Memory B cell (primary cell): ENCODE measurements at places on chromosomes 4 and X.

DNA sequence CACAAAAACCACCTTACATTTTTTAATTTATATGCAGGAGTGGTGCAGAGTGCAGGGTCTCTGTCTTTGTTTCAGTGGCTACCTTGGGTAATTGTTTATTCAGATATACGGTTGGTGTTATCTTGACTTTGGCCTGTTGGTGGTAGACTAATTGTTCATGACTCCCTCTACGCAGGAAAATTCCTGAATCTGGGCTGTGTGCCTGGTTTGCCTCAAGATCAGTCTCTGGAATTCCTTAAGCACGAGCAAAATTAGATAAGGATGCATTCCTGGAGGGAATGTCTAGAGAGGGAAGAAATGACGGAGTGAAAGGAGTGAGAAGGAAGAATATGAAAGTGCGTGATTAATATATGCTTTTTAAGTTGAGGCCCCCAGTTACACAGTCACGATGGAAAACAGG, 576.9 kb upstream of the PCDH10 start:
- no peak for DNase-seq

DNA sequence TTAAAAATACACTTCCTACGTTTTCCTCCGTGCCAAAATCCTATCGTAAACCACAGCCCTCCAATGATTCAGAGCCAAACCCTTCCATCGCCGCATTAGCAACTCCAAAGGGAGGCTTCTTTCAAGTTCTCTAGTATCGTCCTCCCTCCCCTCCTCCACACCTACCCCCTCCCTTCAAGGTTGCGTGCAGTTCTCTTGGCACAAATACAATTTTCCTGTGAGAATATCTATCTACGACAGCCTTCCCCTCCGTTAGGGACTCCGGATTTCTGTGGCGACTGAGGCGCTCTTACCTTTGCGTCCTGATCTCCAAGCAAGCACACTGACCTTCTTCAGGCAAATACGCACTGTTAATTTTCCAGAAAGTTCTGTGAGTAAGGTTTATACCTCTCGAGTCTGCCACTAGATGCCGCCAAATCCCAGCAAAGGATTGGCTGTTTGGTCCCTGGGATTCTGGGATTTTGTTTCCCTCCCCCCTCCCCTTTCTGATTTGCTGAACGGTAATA, 1.2 kb upstream of the MORF4L2 start:
- peak; percentile 17 for DNase-seq

- no peak for DNase-seq
Measured at GRCh38 chr4:174037049-174037448, 246.4 kb downstream of the FBXO8 start.

GRCh38 chr4:54737421-54737820, 79.7 kb downstream of the KIT start:
- DNase-seq = no peak

DNA sequence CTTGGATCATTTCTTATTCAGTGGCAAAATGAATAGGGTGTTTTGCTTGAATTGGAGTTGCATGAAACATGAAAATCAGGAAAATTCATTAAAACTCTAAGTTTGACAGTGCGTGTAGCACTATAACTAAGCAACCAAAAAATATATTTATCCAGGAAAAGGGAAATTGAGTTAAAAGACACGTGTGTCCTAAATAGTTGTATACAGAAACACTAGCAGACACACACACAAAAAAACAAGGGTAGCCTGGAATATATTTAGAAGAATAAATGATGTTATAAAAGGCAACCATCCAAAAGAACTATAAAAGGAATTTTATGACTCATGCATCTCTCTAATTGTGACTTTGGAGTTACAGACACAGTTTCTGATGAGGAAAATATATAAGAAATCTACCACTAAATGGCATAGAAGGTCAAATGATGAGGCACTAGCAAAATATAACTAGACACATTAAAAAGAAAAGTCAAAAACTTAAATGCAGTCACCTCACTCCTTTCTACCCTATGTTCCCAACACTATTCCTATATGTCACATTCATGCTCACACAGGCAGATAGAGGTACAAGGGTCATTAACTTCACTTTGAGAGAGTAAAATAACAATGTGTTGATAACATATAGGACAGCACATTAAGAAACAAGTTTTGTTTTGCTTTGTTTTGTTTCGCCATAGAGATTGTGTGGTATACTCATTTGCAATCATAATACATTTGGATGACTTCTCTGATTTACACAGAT, 793.6 kb upstream of the INTU start:
- DNase-seq = no peak

DNA sequence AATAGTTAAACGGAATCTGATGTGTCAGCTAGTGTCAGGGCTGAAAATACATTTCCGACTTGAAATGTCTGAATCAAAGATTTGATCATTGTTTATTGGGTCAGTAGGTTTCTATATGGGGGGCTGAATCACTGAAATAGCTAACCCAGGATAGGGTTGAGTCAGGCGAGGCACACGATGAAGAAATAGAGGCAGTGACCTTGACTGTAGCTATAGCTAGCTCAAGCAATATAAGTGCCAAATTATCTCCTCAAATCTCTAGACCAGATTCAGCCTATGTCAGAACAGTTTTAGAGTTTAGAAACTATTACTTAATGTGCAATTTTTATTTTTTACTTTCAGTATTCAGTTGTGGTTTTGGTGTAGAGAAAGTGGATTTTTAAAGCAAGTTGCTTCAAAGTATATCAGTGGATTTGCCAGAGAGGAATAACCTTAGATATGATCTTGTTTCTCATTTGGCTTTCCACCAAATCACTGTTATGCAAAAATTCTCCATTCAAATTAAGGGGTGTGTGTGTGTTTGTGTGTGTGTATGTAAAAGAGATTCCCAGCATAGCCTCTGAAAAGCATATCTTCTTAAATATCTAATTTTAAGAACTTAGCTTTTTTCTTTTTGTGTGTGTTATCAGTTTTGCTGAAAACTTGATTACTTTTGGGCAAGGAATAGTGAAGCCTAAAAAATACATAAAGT, 100.3 kb upstream of the RPL34 start:
- DNase-seq = no peak

DNA sequence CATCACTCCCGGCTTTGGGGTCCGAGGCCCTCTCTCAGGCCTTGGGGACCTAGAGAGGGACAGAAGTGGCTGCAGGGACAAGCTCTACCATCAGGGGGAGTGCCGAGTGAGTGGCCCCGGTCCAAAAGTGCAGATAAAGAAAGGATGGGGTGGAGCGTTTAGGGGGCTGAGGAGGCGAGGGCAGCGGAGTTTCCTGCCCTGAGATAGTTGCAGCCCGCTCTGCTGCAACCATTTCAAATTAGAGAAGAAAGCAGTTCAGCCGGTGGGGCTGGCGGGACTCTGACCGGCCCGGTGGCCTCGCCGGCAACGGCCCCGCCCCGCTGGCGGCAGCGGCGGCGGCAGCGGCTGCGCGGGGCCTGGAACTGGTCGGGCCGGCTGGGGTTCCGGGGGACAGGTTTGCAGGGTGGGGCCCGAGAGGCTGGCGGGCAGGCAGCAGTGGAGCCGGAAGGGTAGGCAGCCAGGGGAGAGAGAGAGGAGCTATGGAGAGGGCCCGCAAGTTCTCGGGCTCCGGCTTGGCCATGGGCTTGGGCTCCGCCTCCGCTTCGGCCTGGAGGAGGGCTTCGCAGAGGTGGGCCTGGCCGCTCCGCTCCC, 7.6 kb downstream of the DLG3 start:
- peak; percentile 50 for DNase-seq

DNA sequence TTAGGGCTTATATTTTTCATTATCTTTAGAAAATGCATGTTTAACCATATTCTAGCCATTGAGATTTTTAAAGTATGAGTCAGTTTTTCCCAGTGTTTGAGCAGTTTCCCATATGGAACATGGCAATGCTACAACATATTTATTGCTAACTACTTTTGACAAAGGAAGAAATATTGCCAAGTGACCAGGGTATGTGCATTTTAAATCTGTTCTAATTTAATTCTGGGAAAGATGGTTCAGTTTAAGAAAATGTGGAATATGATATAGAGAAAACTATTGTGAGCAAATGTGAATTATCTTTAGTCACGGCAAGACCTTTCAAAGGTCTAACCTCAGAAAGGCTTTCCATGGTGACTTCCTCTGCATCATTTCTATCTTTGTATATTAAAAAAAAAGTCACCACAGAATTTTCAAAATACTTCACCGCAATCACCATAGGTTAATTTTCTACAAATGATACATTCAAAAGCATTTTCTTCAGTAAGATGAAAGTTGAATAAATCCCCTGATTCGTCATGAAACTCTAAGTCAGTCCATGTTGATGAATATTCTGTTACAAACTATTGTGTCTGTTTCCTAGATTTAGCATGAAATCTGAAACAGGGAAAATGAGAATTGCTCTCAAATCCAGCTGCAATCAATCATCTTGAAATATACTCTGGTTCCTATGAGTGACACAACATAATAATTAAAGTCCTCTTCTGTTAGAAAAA, 2349.0 kb upstream of the TENM3 start:
- DNase-seq = no peak

DNA sequence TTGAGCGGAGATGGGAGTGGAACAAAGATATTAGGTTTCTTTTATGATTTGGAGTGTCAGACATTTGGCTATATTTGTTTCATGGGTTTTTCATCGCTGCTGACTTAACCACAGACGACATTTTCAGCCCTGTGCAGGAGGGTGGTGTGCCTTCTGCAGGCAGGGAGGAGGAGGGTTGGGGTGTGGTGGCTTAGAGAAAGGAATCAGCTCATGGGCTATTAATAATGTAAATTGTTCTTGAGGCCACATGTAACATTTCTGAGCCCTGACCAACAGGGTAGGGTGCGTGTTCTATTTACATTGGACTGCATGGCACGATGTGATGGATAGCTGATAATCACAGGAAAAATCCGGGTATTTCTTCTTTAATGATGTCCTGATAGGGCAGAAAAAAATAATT, 67.6 kb downstream of the POLA1 start:
- DNase-seq = no peak

DNA sequence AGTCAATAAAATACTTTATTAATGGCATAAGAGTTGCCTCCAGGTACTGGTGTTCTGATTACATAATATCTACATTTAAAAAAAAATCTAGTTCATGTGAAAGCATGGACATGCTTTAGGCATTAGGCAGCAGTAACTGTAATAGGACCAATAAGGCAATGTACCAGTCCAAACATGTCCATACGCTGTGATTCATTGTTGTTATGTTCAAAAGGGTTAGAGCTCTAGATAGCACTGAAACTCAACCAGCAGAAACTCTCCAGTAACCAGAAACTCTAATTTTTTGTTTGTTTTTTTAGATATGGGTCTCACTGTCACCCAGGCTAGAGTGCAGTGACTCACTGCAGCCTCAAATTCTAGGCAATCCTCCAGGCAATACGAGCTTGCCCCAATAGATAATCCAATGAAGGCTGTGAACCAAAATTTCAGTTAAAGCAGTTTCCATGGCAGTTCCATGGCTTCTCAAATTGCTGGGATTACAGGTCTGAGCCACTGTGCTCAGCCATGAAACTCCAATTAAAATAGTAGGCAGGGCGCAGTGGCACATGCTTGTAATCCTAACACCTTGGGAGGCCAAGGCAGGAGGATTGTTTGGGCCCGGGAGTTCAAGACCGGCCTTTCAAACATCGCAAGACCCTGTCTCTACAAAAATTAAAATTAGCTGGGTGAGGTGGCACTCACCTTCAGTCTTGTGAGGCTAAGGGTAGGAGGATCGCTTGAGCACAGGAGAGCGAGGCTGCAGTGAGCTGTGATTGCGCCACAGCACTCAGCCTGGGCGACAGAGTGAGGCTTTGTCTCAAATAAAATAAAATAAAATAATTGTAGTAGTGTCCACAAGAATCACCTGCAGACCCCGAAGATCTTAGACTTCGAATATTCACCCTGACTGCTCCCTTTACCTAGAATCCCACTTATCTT, 36.3 kb downstream of the MGARP start:
- no peak for DNase-seq

DNA sequence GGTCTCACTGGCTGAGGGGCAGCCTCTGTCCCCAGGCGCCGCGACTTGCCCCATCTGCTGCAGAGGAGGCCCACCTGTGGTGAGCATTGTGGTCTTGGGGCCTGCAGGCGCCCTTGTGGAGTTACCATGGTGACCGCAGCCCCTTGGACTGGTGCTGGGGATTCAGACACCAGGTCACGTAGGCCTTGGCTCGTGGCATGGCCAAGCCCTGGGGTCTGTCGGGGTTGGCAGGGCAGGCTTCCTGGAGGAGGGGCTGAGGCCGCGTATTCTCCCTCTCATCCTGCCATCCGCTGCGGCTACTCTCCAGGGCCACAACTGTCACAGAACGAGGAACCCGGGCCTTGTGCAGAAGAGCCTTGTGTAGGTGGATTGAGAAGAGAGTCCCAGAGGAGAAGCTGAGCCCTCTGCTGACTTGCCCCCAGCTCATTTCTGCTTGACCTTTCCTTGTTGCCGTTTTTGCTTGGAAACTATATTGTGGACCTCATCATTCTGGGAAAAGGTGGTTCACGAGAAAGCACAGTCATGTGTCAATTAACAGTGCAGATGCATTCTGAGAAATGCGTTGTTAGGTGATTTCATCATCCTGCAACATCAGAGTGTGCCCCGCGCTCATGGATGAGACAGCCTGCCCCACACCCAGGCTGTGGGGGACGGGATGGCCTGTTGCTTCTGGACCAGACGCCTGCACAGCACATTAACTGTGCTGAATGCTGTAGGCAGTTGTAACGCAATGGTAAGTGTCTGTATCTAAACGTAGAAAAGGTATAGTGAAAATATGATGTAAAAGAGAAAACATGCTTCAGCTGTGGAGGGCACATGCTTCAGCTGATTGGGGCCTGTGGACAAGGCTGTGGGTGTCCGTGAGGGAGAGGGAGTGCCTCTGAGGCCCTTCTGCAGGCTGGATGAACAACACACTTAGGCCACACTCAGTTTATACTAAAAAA, 38.5 kb downstream of the TRMT44 start:
- DNase-seq = no peak

GRCh38 chr4:54677416-54677815, 19.7 kb downstream of the KIT start:
- DNase-seq = no peak

GRCh38 chrX:102728646-102729045, 8.1 kb downstream of the GPRASP3 start:
- DNase-seq = no peak

DNA sequence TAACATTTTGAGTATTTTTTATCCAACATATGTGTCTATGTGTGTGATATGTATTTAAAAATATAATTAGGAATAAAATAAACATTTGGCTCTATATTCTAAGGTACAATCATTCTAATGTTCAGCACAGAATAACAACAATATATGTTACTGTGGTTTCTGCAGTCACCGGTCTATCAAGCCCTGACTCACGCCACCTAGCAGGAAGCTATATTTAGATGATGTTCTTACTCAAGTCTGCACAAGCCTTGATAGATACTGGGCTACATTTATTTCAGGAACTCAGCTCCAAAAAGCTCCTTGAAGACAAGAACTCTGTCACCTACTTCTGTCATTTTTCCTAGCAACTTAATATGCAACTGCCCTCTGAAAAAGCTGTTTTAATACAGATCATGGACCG, 152.0 kb upstream of the FTHL17 start:
- no peak for DNase-seq

DNA sequence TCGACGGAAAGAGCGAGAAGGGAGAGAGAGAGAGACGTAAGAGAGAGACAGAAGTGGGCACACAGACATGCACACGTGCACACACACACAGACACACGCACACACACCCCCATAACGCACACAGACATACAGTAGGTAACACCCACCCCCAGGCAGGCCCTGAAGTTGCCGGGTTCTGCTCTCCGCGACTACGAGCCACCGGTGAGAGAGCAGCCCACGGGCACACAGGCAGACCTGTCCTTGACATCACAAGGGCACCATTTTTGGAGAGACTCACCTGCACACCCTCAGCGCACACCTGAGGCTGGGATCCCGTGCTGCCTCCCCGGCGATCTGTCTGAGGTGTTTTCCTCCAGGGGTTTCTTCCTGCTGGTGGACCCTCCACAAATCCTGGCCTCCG, 1171.0 kb upstream of the PCDH10 start:
- no peak for DNase-seq
